ENCODE measurements at places on chromosomes 7 and 10.
A peak's percentile ranks its signal among the peaks of the same experiment; 100 is the strongest.

- no peak for DNase-seq
These were observed 160.2 kb upstream of the SVIL start for GRCh38 chr10:29794776-29795611.

DNA sequence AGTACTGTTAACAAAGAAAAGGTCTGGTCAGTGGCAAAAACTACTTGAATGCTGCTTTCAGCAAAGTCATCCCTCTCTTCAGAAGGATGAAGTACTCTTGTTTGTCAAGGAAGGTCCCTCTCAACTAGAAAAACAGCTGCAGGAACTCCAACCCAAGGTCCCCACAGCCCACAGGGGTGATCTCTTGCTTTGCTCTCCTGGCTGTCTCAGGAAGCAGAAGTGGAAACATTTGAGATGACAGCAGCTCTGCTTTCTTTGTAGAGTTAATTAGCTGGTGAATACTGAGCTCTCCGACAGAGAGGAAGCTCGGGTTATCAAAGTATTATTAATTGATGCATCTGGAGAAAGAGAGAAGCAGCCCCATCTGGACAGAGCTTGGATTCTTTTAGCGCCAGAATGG is 25.4 kb upstream of the LRGUK start:
- DNase-seq, result no peak

GRCh38 chr10:28036587-28036986 is 37.7 kb upstream of the ODAD2 start:
- DNase-seq, result no peak

DNA sequence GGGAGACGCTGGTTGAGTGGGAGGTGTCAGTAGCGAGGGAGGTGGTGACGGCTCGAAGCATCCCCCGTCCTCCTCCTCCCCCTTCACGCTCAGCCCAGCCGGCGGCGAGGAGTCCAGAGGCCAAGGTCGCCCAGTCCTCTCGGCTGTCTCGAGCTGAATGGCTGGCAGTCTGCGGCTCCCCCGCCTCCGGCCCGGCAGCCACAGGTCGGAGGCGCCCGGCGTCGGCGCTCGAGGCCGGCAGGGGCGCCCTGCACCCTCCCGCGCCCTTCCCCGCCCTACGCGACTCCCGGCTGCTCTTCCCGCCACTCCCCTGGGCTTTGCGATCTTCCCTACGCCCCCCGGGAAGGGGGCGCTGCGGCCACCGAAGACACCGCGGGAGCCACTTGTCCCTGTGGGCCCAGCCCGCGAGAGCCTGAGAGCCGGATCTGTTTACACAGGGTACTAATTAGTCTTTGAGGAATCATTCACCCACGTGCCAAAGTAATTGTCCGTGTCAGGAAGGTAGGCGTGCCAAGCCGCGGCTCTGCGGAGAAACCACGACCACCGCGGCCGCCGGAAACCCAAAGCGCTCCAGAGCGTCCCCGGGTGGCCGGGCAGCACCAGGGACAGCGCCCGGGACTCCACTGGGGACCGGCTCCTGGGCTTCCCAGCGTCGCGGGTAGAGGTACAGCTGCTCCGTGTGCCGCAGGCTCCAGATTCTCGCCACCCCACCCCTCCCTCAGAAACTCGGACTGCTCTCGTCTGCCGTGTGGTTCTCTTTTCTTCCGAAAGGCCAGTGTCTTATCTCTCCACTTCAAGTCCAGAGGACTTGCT is at the start of gene NXPH1:
TSS of gene NXPH1 (plus strand) at position 133 of the 813 bp plus-strand sequence.
- DNase-seq, result peak; percentile 67

- no peak for DNase-seq
These were observed 94.4 kb upstream of the GATA3 start for GRCh38 chr10:7960108-7960507.

DNA sequence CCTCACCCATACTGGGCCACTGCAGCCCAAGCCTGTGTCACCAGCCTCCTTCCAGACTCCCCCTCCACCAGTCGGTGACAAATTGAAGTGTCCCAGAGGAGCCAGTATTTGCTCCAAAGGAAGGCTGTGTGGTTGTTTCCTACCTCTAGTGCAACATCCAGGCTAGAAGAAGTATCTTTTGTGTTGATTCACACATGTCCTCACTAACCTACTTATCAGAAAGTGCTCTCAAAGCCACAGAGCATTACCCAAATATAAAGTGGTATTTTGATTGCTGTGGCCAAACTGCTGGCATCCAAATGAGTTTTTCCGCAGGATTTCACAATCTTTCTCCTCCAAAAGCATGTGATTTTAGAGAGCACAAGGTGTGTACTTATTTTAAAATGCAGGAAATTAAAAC is 134.8 kb downstream of the CUL2 start:
- no peak for DNase-seq

DNA sequence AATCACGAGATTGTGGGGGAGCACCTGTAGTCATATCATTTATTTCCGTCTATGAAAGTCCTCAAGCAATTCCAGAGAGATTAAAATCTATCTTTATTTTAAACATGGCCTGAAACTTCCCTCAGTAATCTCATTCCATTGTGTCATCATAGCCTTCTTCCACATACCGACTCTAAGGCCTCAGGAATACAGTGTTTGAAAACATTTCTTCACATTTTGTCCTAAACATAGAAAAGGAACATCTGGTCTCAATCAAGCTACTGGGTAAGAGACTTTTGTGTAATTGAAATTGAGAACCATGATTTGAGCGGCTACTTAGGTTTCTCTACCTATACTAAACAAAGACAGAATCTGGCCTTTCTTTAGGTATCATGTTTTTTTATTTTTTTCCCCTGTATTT is 78.0 kb upstream of the ELMO1 start:
- DNase-seq, result no peak

DNA sequence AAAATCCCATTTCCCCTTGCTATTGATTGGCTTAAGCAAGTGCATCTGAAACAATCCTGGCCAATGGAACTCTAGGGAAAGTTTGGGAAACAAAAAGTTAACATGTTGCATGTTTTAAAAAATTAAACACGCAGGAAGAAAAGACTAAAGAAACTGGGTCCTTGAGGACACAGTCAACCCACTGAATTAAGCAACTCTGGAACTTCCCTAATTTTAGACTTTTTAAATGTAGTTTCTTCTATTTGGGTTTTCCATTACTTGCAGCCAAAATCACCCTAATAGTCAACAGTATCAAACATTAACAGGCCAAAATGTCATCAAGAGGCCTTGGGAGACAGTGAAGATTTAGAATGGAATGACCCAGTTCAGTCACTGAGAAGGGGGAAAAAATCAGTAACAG is 40.6 kb downstream of the OSBPL3 start:
- no peak for DNase-seq

GRCh38 chr7:44621034-44621749 is 14.8 kb downstream of the OGDH start:
- DNase-seq, result no peak

GRCh38 chr7:152975076-152975475 is 215.5 kb downstream of the ACTR3B start:
- no peak for DNase-seq

GRCh38 chr7:139618482-139619366 is 95.2 kb downstream of the CLEC2L start:
- peak; percentile 63 for DNase-seq

All from HEK293T (cell line).